ENCODE measurements at places on chromosomes 6 and 20.

GRCh38 chr6:40725390-40725789 lies 138.2 kb upstream of the LRFN2 start:
- no peak for DNase-seq

DNA sequence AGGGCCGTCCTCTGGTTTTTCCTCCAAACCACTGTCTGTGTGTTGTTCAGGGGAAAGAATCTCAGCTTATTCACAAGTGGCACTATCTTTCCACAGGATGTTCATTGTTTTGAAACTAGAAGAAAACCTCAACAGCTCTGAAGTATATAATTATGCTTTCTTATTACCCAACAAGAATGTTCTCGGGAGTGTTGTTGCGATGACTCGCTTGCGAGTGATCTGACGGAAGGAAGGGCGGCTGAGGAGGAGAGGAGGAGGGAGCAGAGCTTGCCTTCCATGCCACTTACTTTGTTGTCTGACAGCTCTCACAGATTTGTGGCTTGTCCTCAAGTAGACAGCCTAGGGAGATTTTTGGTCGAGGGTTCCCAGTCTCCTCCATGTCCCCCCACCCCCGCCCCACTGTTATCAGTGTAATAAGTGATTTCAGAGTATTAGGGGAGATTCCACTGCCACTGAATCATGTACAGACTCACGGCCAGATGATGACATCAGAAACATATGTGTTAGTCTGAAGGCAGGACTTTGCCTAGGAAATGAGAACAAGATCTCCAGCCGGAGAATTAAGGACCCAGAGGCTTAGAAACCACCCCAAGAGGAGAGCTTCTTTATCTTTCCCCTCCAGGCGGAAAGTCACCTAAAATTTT lies 80.7 kb upstream of the CCN6 start:
- no peak for DNase-seq

DNA sequence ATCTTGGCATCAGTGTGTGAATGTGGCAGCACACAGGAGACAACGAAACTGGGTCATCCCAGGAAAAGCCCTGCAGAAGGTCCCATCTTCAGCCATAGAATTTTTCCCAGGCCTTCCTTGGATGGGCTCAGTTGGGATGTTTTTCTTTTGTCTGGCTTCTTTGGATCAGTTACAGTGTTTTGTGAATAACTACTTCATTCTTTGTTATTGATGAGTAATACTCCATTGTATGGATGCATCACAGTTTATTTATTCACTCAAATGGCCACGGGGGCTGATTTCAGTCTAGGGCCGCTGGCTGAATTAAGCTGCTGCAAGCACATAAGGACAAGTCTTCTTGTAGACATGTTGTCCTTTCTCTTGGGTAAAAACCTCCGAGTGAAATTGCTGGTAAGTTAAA lies 81.3 kb upstream of the CD93 start:
- DNase-seq: no peak

DNA sequence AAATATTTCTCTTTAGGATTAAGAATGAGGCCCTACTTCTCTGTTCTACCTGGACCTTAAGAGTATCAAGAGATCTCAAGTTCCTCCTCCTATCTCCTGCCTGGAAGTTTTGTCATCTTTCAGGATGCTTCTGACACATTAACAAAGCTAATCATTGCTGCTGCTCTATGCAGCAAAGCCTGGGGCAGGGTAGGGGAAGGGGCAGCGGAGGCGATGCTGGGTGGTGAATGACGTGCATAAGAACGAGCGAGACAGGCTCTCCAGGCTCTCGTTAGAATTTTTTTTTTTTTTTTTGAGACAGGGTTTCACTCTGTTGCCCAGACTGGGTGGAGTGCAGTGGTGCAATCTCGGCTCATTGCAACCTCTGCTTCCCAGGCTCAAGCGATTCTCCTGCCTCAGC lies 31.2 kb downstream of the FERMT1 start:
- DNase-seq: no peak

GRCh38 chr6:85547719-85548118 lies 45.9 kb downstream of the SNX14 start:
- DNase-seq: no peak

DNA sequence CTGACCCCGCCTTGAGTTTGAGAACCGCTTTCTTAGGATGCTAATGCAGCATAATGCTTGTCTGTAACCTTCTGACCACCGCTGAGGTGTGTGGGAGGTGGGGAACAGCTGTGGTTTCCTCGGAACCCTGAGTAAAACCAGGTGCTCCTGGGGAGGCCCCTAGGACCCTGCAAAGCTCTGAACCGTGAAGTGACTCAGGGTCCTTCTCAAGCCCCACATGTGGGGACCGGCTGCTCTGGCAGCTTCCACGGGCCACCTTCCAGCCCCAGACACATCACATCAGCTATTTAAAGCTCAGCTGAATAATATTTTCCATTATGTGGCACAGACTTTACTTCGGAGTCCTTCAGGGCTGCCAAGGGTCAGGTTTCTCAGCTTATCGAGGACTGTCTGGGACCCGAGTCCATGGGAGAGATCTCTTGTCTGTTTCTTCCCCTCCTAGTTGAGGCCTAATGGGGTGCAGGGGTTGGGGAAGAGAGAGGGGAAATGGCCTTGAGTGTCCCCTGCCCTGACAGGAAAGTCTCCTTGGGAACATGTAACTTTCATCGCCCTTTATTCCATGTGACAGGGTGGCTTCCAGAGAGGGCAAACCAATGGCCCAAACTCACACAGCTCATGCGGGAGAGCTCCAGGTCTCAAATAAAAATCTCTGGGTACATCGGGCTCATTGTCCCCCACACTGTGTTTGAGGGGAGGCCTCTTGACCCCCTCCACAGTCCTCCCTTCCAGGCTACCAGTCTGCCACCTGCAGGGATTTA lies 186.1 kb upstream of the SLC24A3 start:
- DNase-seq: no peak

DNA sequence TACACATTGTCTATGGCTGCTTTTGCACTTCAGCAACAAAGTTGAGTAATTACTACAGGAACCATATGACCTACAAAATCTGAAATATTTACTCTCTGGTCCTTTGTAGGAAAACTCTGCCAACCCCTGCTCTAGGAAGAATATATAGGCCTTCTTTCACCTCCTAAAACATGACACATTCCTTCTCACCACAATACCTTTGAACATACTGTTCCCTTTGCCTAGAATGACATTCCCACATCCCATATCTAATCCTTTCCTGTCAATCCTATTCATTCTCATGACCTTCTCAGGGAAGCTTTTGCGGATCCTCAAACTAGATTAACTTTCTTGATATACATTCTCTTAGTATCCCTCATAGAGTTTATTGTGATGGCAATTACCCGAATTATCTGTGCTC lies 18.0 kb upstream of the NCOA6 start:
- no peak for DNase-seq

GRCh38 chr6:101303495-101303894 lies 90.0 kb upstream of the GRIK2 start:
- no peak for DNase-seq

DNA sequence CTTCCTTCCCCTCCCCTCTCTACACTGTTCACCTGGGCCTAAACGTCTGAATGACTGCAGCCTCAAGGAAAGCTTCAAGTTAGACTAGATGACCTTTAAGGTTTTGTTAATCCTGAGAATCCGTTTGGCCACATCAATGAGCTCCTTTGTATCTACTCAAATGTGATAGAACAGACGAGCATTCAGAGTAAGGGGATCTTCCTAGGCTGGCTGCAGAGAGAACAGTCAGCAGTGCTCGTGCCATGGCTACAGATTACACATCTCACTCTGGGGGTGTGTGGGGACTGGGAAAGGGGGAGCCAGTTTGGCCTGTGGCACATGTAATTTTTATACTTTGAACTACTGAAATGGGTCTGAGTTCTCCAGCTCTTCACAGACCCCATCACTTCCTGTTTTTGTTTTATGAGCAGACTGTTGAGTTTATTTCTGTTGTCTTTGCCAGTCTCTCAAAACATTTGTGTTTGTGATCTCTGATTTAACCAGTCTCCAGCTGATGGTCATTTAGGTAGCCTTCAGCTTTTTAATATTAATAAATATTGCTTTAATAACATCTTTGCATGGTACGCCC lies 50.9 kb downstream of the KCNS1 start:
- no peak for DNase-seq

GRCh38 chr20:63133481-63134091 lies 82.3 kb downstream of the YTHDF1 start:
- DNase-seq: no peak

DNA sequence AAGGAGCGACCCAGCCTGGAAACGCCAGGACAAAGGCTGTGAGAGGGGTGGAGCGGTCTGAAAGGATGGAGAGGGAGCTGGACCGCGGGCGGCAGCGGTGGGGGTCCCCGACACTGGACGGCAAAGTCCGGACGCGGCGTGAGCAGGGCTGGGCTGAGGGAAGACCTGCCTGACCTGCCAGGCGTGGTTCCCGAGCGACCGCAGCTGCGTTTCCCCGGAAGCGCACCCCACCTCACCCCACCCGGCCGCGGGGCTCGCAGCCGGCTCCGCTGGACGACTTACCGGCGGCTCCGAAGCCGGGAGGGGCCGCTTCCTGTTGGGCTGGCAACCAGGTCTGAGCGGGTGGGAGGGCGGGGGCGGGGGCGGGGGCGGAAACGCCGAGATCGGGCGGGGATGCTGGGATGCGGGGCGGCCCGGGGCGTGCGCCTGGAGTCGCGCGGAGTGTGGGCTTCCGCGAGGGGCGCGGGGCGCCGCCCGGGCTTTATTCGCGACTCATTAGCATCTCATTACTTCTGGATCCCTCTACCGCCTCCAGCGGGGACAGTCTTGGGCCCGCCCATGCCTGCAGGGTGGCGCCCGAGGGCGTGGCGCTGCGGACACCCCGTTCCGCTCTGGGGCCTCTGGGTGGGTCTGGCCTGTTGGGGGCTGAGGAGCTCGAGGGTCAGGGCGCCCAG lies at the start of gene MICAL1:
Gene MICAL1 (minus strand): TSS at position 336 of the 674 bp plus-strand sequence. CDS start 1,576 bp downstream, outside the sequence.
- DNase-seq: peak; percentile 73

GRCh38 chr20:24732599-24732998 lies 216.5 kb upstream of the CST7 start:
- DNase-seq: no peak

DNA sequence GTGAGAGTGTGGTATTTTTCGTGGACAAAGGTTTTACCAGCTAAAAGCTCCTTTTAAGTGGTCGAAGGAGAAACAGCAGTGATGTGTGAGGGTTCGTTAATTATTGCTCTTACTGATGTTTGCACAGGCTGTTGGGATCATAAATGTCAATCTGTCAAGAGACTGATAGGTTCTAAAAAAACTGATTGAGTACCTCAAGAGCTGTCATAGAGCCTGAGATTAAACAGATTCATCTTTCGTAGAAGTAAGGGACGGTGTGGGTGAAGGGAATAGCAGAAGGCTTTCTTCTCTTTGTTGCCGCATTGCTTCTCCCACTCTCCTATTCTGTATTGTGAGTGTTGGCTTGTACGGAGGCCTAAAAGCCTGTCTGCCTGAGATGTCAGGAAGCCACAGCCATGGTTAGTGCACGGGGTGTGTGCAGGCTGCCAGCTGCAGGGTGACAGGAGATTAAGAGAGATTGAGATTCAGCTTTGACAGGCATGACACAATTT lies 291.0 kb downstream of the ZFAND3 start:
- DNase-seq: peak; percentile 20

GRCh38 chr20:37627060-37627766 lies 66.6 kb upstream of the CTNNBL1 start:
- no peak for DNase-seq

DNA sequence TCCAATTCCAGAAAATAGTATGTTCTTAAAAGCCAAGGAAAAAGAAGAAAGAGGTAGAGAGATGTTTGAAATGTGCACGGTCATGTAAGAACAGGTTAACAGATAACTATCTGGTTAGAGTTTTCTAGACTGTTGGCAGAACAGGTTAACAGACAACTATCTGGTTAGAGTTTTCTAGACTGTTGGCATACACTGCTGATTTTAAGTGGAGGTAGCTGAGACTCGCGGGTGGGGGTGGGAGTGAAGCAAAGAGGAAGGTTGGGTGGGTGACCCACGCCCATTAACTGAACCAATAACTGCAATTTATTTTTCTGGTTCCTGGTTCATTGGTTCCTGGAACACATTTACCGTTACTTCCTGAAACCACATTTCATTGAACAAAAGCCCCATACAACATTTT lies 157.5 kb downstream of the ELOVL4 start:
- no peak for DNase-seq

- no peak for DNase-seq
Measured at GRCh38 chr20:51172558-51173428, 149.9 kb upstream of the KCNG1 start.

DNA sequence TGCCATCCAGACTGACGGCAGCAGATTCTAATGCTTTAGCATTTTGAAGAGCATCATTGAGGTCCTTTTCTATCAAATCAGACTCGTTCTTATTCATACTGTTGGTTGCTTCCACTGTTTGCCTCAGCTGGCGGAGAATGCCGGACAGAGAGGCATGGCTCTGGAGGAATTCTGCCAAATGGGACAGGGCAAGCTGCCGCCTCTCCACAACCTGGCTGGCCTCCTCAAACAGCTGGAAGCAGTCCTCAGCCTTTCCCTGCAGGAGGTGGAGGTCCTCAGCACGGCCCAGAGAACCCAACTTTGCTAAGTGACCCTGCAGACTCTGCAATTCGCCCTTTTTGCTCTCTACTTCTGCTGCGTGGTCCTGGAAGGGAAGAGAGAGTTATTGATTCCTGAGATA lies 220.5 kb downstream of the SYNE1 start:
- no peak for DNase-seq

- no peak for DNase-seq
Measured at GRCh38 chr6:16181439-16182297, 52.8 kb downstream of the MYLIP start.

DNA sequence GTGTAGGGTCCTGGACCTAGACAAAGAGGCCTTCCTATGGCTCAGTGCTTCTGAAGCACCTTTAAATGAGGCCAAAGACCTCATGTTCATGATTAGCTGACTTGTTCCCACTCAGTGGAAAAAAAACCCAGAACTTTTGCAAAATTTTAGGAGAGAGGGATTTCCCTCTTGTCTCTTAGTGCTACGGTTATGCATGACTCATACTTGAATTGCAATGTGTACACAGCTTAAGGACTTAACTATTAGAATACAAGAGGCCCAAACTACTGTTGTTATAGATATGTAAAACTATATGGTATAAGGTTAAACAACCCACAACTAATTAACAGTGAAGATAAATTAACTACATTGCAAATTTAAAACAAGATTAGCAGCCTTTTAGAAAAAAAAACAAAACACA lies 32.3 kb upstream of the HLA-A start:
- no peak for DNase-seq

- no peak for DNase-seq
Measured at GRCh38 chr6:10421158-10421920, 6.5 kb upstream of the TFAP2A start.

DNA sequence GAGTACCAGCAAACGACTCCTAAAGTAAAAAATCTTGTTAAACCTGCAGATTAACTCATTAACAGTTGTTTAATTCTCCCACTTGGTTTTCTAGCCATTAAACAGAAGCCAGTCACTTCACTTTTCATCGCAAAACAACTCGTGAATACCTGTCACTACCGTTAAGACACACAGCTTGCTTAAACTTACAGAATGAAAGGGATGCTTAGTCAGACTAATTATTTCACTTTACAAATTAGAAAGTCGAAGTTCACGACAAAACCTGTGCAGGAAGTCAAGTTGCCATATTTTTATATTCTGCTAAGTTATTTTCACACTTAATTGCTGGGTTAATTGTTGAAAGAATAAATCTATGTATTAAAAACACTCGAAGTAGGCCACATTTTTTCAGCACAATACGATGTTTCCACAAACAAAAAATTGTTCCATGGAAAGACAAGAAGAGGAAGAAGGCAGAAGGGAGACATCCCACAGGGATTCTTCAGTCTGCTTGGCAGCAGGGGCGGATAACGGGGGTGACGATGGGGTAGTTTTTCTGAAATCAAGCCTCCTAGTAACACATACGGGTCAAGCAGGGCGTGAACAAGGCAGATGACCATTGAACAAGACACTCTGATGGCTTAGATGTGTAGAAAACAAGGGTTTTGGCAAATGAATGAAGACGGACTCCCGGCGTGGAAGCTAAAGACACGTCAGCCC lies 933 bp downstream of the SSR1 start:
- no peak for DNase-seq

Data from NCI-H345 (cell line).